Neuronal stem cell (in vitro differentiated cells): ENCODE measurements at places on chromosomes 12 and 14.

DNA sequence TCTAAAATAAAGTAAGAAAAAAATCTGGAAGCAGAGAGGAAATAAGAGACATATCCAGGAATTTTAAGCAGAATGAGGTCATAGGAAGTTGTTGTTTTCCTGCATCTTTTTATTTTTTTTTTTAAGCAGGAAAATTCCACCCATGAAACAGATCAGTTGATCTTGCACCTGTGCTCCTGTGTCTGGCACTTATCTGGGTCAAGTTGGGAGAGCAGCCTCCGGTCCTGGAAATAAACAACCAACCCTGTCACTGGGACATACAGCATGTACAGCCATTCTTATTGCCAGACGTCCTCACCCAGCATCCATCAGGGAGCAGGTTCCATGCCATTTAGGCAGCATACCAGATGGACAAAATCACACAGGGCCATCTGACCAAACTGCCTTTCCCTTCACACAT lies 266.0 kb upstream of the BTG1 start:
- no peak for DNase-seq

DNA sequence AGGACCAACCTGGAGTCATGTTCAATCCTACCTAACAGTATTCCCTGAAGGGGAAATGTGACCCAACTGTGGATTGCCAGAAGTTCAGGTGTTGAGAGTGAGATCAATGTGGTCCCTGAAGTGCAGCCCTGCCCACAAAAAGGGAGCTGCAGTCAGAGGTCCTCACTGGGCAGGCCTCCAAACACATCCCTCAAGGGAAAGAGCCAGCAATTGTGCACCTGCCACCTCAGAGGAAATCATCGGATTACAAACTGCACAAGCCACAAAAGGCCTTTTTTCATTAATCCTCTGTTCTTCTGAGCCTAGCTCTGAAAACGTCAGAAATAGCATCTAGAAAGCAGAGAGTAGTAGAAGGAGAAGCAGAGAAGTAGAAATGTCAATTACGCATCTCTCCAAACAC lies 10.8 kb upstream of the MDM1 start:
- DNase-seq: no peak

GRCh38 chr12:5965950-5966383 lies 20.9 kb upstream of the ANO2 start:
- peak; percentile 41 for DNase-seq

DNA sequence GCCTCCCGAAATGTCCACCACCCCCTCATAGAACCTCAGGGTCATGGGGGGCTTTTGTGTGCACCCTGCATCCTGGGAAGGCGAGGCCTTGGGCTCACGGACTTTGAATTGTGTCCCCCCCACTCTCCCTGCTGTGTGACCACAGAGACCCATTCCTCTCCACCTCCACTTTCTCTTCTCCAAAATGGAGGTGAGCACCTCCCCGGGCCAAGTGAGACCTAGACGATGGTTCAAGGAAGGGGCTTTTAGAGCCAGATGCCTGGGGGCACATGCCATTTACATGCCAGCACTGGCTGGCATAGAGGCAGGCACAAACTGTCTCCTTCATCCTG lies 33.5 kb downstream of the CYP46A1 start:
- DNase-seq: no peak

DNA sequence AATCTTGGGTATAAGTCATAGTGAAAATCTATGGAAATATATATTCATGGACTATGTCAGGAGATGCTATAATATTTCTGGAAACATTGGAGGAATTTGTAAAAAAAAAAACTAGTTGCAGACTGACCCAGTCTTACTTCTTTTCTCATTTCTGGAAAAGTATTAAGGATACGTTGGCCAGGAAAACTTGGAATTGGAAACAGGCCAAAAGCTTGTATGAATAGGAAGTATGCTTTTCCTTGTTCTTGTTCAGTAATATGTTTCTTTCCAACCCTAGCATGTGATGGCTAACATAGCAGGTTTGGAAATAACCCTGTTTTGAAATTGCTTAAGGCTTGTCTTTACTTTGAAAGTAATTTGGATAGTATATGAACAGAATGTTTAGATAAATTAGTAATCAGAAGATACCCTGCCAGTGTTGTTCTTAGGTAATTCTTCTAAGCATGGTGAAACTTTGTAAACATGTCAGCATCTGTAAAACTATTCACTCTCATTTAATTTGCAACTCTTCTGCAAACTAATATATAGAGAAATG lies 316.2 kb downstream of the NPAS3 start:
- DNase-seq: no peak

- DNase-seq: no peak
These were observed 22.2 kb upstream of the PLEKHG6 start for GRCh38 chr12:6288235-6288634.
